ENCODE measurements at places on chromosomes 16 and 17.

GRCh38 chr16:72835086-72835485, 212.8 kb downstream of the ZFHX3 start:
- no peak for DNase-seq

- DNase-seq, result no peak
These were observed 732.5 kb upstream of the RBFOX1 start for GRCh38 chr16:6600167-6600566.

DNA sequence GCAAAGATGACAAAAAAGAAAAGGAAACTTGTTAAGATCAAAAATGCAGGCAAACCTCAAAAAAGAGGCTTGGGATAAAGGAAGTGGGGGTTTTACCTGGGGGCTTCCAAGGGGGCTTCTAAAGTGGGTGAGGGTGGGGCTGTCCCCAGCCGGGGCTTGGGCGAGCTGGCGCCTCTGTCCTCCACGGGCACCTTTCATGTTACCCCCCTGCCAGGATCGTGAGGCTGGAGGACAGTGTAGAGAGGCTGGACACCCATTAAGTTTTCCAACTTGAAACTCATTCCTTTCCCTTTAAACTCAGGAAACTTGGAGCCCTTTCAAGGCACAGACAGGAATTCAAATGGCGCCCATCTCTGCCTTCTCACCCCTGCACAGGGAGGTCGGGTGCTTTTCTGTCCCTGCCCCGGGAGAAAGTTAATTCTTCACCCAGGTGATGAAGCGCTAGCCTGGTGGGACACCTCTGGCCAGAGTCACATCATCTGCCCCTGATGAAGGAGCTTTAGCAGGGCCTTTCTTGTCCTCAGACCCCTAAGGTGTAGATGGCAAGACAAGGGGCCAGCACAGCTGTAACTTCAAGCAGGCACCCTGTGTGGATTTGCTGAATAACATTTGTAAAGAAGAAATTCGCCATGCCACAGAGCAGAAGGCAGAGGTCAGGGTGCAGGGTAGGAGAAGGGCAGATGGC, 87.3 kb downstream of the C16orf78 start:
- DNase-seq, result no peak

GRCh38 chr16:1640261-1640941, 28.2 kb downstream of the CRAMP1 start:
- DNase-seq, result no peak

GRCh38 chr17:9806699-9807098, 15.2 kb downstream of the GSG1L2 start:
- DNase-seq, result no peak

DNA sequence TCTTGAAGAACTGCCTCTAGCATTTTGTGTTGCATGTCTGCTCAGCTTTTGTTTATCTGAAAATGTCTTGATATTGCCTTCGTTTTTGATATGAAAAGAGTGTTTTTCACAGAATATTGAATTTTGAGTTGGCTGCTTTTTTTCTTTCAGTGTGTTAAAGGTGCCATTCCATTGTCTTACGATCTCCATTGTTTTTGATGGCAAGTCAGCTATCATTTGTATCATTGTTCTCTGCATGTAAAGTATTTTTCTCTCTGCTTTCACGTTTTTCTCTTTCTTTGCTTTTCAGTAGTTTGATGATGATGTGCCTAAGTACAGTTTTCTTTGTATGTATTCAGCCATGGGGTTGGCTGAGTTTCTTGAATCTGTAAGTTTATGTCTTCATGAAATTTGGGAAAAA, 57.0 kb downstream of the AIPL1 start:
- no peak for DNase-seq

- DNase-seq, result no peak
These were observed 1.4 kb upstream of the SPHK1 start for GRCh38 chr17:76382803-76383545.

DNA sequence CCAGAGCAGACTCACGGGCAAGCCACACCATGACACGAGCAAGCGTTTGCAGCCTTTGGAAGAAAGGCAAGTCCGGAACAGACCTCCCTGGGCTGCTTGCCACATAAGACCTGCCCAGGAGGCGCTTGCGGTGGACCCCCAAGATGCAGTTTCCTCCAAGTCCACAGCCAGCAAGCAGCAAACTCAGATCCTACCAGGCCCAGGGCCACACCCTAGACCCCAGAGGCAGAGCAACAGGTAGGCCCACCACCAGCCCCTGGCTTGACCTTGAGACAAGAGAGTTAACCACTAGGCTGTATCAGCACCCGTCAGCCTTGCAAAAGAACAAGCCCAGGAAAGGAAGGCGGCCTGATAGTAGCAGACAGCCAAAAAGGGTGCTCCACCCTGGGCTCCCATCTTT, 2.3 kb downstream of the FAAP100 start:
- DNase-seq, result no peak

DNA sequence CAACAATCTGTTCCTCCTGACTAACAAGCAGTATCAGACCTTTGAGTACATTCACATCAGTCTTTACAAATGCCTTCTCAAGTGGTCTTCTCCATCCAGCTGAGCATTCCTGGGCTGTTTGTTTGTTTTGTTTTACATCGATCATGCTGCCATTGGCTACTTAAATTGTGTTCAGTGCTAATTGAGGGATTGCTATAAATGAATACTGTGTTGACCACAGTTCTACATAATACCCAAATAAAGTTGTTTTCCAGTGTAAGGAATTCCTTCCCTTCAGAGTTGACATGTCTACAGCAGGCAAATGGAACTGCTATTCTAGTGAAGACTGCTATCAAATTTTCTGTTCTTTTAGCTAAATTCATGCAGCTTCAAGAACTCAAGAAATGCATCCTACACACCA, 3.2 kb downstream of the CDH8 start:
- no peak for DNase-seq

DNA sequence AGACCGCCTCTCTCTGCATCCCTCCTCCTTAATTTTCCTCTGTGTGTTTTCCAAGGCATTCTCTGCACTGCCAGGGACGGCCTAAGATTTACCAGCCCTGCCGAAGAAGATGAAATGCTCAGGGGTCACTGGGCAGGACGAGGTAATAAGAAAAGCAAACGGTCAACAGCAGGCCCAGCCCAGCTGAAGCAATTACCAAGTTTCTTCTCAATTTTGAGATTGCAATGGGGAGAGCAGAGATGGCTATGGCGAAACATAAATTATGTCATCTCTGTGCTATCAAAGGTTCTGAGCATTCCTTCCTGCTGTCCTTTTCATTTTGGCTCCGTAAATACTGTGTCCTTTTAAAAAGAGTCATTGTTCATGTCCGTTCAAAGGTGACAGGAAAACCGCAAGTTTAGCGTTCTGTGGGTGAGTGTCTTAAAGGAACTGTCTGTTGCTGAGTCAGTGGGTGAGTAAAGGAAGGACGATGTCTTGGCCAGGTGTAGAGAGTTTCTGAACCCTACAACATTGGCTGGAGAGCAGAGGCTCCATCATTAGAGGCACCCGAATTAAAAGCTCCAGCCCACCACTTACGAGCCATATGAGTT, 753.9 kb upstream of the EEF2KMT start:
- no peak for DNase-seq

DNA sequence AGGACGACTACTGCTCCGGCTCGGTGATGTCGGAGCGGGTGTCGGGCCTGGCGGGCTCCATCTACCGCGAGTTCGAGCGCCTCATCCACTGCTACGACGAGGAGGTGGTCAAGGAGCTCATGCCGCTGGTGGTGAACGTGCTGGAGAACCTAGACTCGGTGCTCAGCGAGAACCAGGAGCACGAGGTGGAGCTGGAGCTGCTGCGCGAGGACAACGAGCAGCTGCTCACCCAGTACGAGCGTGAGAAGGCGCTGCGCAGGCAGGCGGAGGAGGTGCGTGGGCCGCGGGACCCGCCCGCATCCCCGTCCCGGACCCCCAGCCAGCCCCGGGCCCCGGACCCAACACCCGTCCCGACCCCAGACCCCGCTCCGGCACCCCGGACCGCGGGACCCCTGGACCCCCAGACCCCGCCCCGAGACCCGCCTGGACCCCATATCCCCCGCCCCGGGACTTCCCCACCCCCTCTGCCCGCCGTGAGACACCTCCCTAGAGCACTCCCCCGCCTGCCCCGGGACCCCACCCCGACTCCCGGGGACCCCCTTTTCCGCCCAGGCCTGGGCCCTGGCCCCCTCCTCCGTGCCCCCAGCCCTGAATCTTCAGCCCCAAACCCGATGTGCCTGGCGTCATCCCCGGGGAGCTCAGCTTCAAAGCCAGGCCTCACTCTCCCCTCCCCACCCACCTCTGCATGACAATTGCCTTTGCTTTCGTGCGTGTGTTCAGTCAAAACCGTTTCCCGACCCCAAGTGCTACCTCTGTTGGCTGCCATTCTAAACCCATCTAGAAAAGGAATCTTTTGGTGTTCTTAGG, 594 bp downstream of the MAPK8IP3 start:
- DNase-seq, result no peak

DNA sequence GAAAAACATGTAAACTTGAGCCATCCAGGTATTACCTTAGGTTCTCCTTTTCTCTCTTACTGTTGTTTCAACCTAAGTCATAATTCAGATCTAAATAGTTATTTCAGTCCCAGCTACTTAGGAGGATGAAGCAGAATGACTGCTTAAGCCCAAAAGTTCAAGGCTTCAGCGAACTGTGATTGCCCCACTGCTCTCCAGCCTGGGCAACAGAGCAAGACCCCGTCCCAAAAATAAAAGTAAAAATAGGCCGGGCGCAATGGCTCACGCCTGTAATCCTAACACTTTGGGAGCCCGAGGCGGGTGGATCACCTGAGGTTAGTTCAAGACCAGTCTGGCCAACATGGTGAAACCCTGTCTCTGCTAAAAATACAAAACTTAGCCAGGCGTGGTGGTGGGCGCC, 9.6 kb downstream of the MEIOB start:
- DNase-seq, result no peak

GRCh38 chr17:72754513-72754912, 338.0 kb downstream of the SLC39A11 start:
- no peak for DNase-seq

GRCh38 chr17:34755371-34755770, 176.0 kb downstream of the TMEM132E start:
- DNase-seq, result no peak

DNA sequence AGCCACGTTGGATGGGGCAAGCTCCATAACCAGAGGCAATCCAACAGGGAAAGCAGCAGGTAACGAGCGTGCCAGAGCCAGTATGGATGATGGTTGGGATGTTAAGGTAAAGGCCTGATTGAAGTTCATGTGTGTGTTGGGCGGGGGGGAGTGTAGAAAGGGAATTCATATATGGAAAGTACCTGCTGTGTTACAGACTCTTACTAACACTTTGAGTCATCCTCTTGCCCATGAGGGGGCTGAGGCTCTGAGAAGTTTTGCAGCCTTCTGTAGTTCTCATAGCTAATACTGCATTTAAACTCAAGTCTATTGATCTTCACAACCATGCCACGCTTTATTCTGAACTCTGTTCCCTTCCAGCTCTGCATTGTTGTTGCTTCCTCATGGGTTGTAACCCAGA, 28.5 kb downstream of the SYCE1L start:
- DNase-seq, result no peak

DNA sequence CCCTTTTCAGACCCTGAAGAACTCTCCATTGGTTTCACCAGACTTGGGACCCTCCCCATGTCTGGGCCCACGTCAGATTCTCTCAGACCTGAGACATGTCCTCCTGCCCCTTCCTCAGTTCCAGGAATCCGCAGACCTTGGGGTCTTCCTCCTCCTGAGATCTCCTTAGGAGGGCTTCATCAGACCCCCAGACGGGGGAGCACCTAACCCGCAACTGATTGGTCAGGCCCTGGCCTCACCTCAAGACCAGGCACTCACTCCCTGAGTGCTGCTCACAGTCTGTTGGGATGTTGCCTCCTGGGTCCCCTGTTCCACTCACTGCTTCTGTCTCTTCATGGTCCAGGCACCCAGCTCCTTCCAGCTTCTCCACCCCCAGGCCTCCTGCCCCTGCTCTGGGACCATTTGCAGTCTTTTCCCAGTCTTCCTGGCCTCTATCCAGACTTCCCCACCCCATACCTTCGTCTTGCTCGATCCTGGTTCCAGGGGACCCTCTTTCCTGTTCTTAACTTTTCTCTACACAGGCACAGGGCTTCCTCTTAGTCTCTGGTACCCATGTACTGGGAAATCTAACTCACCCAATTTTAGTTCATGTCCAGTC, 1.2 kb downstream of the GID4 start:
- no peak for DNase-seq

All from brain pericyte (primary cell).